Frontal cortex (tissue), 4 donors: ENCODE measurements at places on chromosomes 7 and 10.

DNA sequence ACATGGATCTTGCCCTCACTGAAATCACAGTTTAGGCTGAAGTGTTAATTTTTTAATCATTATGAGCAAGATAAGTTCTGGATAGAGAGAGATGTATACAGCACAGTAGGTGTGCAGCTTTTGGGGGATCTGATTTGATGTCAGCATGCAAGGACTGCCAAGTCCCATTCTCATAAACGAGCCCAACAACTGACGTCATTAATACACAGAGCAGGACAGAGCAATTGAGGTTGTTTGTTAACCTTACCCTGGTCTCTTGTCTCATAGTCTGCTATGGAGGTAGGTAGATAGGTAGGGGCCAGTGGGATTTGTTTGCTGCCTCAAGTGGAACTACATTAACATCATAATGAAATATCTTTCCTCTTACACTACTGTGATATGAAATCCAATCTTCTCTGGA, 8.6 kb upstream of the TMEM229A start:
- DNase-seq: no peak

DNA sequence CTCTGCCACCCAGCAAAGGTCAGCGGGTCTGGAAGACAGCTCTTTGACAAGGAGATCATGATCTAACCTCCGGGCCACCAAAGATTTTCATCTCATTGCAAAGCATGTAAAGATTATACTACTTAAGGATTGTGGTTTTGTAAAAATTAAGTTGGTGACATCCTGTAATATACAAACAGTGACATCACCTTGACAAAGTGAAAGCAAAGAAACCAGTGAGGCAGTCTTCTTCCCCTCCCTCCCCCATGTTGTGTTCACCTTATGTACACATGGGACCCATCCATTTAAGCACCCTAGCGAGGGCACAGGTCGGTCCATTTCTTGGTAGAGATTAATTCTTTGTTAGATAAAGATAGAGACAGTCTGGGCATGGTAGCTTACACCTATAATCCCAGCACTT, 3.9 kb downstream of the MDH2 start:
- no peak for DNase-seq

- DNase-seq: no peak
Measured at GRCh38 chr10:119298810-119299209, 91.4 kb downstream of the GRK5 start.

DNA sequence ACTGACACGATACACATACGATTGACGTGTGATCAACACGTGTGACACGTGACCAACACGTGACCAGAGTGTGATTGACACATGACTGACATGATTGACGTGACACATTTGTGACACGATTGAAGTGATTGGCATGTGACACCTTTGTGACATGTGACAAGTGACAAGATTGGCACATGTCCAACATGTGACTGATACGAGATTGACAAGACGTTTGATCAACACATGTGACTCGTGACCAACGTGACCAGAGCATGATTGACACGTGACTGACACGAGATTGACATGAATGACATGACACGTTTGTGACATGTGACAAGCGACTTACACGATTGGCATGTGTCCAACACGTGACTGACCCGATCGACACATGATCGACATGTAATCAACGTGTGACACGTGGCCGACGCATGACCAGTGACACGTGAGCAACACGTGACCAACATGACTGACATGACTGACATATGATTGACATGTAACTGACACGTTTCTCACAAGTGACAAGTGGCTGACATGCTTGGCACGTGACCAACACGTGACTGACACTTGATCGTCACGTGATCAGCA, 22.0 kb downstream of the CRPPA start:
- DNase-seq: no peak

GRCh38 chr7:74206589-74207120, 3.2 kb upstream of the LAT2 start:
- DNase-seq: peak; percentile 88

DNA sequence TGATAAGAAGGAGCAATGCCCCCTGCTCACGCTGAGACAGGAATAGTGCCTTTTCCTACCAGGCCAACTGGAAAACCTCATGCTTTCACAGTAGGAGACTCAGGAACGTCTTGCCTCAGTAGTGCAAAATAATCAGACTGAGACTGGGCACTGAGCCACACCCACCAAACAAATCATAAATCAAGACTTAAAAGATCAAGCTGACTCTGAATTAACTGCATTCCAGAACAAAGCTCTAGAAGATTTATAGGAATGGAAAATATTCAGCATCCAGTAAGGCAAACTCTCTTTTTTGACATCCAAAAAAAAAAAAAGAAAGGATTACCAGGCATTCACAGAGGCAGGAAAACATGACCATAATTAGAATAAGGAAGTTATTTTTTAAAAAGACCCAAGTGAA, 30.5 kb upstream of the SLC18A3 start:
- no peak for DNase-seq

GRCh38 chr10:133528845-133529575, 1.8 kb downstream of the CYP2E1 start:
- no peak for DNase-seq

- DNase-seq: no peak
Measured at GRCh38 chr10:96585736-96586418, 935 bp downstream of the TM9SF3 start.

GRCh38 chr7:66927348-66927948, 6.4 kb downstream of the TMEM248 start:
- DNase-seq: no peak
